NCI-H1694 (cell line): ENCODE measurements at places on chromosomes 12 and 14.

- no peak for DNase-seq
Measured at GRCh38 chr14:84162633-84163032, 1367.3 kb upstream of the FLRT2 start.

DNA sequence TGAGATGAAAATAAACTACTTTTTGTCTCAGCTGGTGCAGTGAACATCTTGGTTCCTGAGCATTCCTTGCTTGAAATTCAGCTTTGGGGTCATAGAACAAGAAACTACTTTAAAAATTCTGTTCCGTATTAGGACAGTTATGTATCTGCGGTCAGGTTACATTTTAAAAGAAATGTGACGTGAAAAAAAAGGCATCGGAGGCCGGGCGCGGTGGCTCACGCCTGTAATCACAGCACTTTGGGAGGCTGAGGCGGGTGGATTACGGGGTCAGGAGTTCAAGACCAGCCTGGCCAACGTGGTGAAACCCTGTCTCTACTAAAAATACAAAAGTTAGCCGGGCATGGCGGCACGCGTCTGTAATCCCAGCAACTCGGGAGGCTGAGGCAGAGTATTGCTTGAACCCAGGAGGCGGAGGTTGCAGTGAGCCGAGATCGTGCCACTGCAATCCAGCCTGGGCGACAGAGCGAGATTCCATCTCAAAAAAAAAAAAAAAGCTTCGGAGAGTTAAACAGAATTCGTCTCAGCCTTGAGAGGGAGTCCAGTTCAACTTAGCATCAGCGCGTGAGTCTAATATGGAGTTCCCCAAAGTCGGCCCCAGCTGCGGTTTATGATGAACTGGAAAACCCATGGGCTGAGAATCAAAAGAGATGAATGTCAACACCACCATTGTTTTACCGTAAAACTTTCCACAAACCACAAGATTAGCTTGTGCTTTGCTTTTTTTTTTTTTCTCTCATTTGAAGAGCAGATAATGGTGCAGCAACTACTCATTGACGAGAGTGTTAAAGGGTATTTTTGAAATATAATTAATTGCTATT lies 2.1 kb upstream of the SLC2A13 start:
- DNase-seq = no peak

GRCh38 chr14:52052288-52052943 lies 16.4 kb downstream of the NID2 start:
- no peak for DNase-seq

- no peak for DNase-seq
Measured at GRCh38 chr12:85530456-85530855, 250.4 kb downstream of the ALX1 start.

- no peak for DNase-seq
Measured at GRCh38 chr12:14777271-14777670, 26.0 kb downstream of the WBP11 start.

GRCh38 chr12:13536219-13536910 lies 339.8 kb downstream of the EMP1 start:
- DNase-seq = no peak

DNA sequence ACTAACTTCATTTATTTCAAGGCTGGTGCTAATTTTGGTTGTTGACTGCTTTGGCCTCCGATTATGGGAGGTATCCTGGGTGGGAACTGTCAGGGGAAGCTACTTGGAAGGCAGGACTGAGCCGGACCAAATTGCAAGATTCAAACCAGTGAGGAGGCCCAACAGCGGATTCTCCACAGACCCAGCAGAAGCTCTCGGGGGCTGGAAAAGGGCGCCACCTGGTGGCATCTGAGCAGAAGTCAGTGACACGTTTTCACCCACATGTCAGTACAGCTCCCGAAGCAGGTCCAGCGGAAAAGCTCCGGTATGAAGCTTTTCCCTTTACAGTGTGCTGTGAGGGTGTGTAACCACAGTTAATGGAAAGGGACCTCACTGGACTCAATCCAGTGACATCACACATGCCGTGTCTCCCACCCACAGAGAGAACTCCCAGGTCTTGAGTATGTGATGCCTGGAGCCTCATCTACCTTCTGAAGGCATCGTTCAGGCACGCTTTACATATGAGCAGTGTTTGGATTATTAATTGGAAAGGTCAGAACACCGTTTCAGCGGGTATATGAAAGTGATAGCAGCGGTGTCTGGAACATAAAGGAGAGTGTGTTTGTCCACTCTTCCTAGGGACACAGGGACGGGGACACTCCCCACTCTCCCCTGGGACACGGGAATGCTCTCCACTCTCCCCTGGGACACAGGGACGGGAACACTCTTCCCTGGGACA lies 3.6 kb upstream of the P2RX2 start:
- peak; percentile 76 for DNase-seq

DNA sequence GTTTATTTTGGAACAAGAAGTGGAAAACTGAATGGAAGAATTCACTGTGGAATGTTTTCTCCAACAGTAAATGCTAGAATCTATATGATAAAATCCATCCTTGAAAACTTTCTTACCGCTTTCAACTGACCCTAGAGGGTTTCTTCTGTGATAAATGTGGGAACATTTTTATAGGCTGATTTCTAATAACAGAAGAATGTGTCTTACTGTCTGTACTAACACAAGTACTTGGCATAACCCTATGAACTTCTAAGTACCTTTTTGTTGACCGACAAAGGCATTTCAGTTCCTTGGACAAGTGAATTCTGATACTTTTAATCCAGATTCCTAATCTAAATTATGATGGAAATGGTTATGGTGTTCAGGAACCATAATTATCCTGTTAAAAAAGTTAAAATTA lies 1109.7 kb upstream of the FLRT2 start:
- DNase-seq = no peak

DNA sequence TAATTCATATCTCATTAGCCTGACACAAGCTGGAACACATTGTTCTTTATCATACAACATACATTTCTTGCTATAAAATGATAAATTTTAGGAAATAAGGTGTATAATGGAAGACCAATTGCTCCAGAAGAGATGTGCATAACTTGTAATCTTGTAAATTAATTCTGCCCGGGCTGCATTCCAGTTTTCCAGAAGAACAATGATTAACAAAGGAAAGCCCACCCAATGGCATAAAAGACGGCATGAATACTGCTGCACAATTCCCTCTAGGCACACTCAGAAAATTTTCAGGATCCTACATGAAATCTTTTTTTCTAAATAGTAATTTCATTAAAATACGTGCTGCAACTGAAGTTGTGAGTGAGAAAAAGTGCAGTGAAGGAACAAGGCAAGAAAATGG lies 137.4 kb upstream of the KRR1 start:
- no peak for DNase-seq

DNA sequence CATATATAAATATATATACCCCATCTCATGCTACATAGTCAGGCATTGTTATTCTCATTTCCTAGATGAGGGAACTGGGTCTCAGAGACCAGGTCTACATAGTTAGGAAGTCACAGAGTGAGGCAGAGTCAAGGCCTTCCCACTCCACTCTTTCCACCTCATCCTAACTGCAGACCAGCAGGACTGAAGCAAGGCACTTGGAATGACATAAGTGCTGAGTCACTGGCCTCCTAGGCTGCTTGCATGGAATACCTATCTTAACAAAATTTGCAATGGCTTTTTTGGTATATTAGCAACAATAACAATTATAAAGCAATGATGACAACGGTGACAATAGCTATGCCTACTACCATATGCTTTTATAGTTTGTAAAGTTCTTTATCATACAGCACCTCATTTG lies 5.4 kb upstream of the ANO4 start:
- no peak for DNase-seq

DNA sequence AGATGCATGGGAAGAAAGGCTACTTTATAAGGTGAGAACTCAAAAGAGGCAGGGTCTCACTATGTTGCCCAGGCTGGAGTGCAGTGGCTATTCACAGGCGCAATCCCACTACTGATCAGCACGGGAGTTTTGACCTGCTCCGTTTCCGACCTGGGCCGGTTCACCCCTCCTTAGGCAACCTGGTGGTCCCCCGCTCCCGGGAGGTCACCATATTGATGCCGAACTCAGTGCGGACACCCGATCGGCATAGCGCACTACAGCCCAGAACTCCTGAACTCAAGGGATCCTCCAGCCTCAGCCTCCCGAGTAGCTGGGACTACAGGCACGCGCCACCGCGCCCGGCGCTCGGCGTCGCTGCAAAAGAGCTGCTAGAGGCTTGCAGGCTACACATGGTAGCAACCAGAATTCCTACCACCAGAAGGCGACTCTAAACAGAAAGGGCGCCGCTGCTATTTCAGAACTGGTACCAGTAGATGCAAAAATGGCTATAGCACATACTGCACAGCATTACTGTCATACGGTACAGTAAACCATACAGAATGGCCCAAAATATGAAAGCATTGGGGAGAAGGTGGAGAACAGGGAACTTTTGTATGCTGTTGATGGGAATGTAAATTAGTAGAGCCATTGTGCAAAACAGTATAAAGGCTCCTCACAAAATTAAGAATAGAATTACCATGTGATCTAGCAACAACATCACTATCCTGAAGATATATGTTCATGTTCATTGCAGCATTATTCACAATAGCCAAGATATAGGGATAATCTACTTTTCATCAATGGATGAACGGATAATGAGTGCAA lies 1.2 kb upstream of the NEMF start:
- DNase-seq = peak; percentile 89

- peak; percentile 5 for DNase-seq
Measured at GRCh38 chr12:120628919-120629318, 11.5 kb upstream of the CABP1 start.

DNA sequence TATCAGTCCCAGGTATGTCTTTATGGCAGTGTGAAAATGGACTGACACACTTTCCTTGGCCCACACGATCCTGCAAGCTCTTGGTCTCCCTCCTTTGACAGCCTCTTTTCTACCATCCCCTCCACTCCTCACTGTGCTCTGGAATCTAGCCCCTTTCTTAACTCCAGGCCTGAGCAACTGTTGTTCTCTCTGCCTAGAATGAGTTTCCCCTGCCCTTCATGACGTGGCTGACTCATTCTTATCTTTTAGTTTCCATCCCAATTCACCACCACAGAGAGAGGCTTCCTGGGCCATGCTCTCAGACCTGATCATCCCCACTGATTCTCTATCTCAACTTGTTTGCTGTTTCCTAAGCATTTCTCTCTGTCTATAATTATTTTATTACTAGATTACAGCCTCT lies 157.4 kb upstream of the HMGA2 start:
- DNase-seq = no peak

GRCh38 chr12:1796515-1797010 lies 23.8 kb upstream of the LRTM2 start:
- no peak for DNase-seq

DNA sequence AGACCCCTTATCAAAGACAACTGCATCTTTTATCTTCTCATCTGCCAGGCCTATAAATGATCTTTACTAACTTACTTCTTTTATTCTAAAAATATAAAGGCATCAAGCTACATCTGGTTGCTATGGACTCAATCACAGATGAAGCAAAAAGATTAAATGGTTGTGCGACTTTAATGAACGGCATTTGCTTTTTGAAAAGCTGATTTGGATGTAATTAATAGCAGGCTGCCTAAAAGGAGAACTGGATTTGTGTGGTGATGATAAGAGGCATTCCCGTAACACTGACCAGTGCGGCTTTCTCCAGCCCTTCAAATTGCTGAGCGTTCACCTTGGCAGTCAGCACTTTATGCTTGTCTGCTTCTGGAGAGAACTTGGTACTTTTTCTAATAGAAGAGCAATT lies 103.8 kb downstream of the ARMH4 start:
- no peak for DNase-seq

- peak; percentile 10 for DNase-seq
Measured at GRCh38 chr12:40693207-40693821, 1.1 kb downstream of the CNTN1 start.

DNA sequence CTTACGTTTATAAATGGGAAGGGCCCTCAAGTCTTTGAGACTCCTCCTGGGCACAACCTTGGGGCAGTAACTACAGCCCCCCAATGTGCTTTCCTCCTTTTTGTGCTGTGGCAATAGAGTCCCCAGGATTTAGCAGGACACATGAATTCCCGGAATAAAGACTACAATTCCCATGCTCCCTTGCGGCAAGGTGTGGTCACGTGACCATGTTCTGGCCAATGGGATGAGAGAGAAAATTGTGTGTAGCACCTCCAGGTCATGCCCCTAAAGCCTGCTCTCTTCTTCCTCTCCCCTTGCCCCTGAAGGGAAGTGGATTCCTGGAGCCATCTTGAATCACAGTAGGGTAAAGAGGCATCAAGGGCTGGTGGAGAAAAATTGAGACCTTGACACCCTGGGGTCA lies 295.1 kb upstream of the SFSWAP start:
- no peak for DNase-seq

GRCh38 chr14:69101331-69101826 lies 51.5 kb downstream of the DCAF5 start:
- no peak for DNase-seq

- DNase-seq = no peak
Measured at GRCh38 chr14:94139006-94139405, 9.6 kb upstream of the IFI27L2 start.

DNA sequence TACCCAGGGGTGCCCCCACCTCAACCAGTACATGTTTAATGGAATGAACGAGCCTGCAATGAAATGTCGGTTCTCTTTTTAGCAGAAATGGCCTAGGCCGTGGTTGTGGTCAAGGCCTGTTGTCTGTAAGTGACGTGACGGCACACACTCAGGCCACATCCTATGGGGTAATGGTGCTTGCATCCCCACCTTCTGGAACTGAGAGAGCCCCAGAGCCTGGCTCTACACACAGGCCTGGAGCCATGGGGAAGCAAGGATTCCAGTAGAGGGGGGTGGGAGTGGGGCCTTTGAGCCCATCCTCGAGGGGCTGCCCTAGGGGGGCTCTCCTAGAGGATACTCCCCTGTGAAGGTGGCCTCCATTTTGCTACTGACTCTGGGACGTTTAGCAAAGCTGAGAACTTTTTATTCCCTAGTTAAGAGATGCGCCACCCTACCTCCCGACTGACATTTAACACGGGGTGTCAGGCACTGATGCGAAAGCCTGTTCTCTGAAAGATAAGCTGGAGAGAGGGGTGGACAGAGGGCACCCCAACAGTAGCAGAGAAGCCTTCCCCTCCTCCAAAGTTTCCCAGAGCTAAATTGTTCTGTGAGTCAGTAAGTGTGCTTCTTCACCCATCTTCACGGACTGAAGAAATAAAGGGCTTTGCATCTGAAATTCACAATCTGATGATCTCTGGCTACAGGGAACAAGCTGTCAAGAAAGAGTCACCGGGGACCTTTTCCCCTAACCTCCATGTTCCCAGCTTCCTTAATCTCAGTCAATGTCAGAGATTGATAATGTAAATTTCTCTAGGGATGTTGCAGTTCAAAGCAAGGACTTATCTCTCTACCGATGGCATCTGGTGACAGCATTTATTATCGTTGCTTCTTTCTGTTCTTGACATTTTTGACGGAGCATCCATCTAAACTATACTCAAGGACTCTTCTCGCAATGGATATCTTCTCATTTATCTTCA lies 6.8 kb downstream of the RIN3 start:
- no peak for DNase-seq

- DNase-seq = no peak
Measured at GRCh38 chr14:100826391-100827100, 628 bp downstream of the MEG3 start.
